GM23338 (cell line): ENCODE measurements at places on chromosomes 11 and 22.
A peak's percentile ranks its signal among the peaks of the same experiment; 100 is the strongest.

- peak; percentile 88 for DNase-seq
- H3K36me3 ChIP-seq, result no peaks in the 10 kb centered on the region
- peak overlapping the region; percentile 4; the same call in 1 of the 2 replicates for H3K27ac ChIP-seq
- H3K27me3 ChIP-seq, result peaks cover 32% of the 10 kb centered on the region
- H3K4me1 ChIP-seq, result peaks cover 67% of the 10 kb centered on the region
These were observed 6.0 kb downstream of the SYN3 start for GRCh38 chr22:33051960-33052839.

- no peaks in the 10 kb centered on the region for H3K36me3 ChIP-seq
- DNase-seq, result peak; percentile 43
- no peak overlapping the region for H3K4me3 ChIP-seq
- H3K27me3 ChIP-seq, result no peaks in the 10 kb centered on the region
- H3K4me1 ChIP-seq, result peaks cover 36% of the 10 kb centered on the region
These were observed 70.4 kb upstream of the MTMR2 start for GRCh38 chr11:95994329-95994728.

DNA sequence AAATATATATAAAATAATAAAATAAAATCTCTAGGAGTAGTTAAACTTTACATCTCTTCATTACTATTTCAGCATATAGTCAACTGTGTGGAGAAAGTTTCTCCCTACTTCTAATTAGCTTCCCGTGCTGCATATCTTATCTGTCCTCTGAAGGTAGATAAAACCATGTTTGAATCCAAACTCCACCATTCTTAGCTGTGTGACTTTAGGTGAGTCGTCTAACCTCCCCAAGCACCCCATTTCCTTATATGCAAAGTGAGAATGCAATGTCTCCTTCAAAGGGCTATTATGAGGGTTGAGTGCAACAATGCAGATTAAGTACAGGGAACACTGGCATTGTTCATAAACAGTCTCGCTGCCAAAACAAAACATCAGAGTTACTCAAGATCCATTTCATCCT lies 80.8 kb upstream of the DRD2 start:
- no peaks in the 10 kb centered on the region for H3K36me3 ChIP-seq
- H3K4me3 ChIP-seq, result no peak overlapping the region
- H3K4me1 ChIP-seq, result peaks cover 29% of the 10 kb centered on the region
- DNase-seq, result no peak
- no peak overlapping the region for H3K27ac ChIP-seq

DNA sequence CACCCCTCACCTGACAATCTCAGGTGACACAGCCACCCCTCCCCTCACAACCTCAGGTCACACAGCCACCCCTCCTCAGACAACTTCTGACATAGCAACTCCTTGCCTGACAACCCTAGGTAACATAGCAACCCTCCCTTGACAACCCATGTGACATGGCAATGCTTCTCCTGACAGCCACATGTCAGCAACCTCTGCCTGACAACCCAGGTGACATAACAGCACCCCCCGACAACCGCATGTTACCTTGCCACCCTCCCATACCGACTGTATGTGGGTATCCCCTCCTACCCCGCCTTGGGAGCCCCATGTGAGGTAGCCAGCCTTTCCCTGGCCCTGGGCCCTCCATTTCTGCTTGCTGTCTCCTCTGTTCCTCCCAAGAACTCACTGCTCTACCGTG lies 77.7 kb upstream of the B3GAT1 start:
- DNase-seq, result no peak
- no peaks in the 10 kb centered on the region for H3K4me1 ChIP-seq
- no peak overlapping the region for H3K4me3 ChIP-seq
- no peaks in the 10 kb centered on the region for H3K36me3 ChIP-seq
- no peaks in the 10 kb centered on the region for H3K27me3 ChIP-seq

- no peak overlapping the region for H3K4me3 ChIP-seq
- no peaks in the 10 kb centered on the region for H3K4me1 ChIP-seq
- no peaks in the 10 kb centered on the region for H3K27me3 ChIP-seq
- no peaks in the 10 kb centered on the region for H3K36me3 ChIP-seq
- no peak for DNase-seq
These were observed 20.7 kb downstream of the LINC01488 start for GRCh38 chr11:69501891-69502860.

DNA sequence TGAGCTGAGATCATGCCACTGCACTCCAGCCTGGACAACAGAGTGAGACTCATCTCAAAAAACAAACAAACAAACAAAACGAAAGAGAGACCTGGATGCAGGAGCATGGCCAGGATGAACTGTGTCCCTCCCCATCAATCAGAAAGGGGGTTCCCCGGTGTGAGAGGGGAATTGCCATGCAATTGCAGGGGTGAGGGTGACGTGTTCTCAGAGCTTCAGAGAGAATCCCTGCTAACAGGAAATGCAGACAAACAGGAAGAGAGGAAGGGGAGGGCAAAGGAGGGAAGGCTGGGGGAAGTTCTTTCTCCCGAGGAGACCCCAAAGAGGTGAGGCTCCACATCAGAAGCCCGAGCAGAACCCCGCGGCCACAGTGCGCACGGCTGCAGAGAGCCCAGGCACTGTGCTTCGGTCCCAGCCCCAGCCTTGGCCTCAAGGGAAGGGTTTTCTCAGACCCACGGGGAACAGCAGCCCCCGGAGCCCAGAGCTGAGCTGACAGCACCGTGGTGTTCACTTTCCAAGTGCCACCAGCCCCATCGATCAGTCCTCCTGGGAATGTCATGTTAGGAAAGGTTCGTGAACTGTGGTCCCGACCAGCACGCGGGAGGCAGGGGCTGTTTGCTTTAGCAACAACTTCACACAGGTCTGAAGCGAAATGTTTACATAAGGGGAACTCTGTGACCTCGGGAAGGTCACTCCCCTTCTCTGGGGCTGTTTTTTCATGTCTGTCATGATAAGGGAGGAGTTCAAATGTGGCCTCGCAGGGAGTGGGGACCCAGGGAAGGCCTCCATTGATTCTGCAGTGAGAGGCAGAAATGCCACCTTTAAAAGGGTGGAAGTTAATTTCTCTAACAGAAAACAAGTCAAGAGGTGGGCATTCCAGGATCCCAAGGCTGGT lies 108.0 kb upstream of the ANO1 start:
- no peak overlapping the region for H3K27ac ChIP-seq
- H3K4me1 ChIP-seq, result 0 out of 2 replicates have a peak, but pooled peaks cover 6% of the 10 kb centered on the region
- no peaks in the 10 kb centered on the region for H3K27me3 ChIP-seq
- peak; percentile 24 for DNase-seq
- H3K36me3 ChIP-seq, result no peaks in the 10 kb centered on the region

- H3K27ac ChIP-seq, result no peak overlapping the region
- peaks cover 17% of the 10 kb centered on the region for H3K36me3 ChIP-seq
- peak; percentile 41 for DNase-seq
- H3K27me3 ChIP-seq, result no peaks in the 10 kb centered on the region
- no peak overlapping the region for H3K4me3 ChIP-seq
- no peaks in the 10 kb centered on the region for H3K4me1 ChIP-seq
These were observed 4.7 kb downstream of the NXPE2 start for GRCh38 chr11:114683007-114683406.

GRCh38 chr11:60303661-60304060 lies 23.2 kb downstream of the MS4A4A start:
- H3K4me3 ChIP-seq, result no peak overlapping the region
- H3K27ac ChIP-seq, result no peak overlapping the region
- no peaks in the 10 kb centered on the region for H3K36me3 ChIP-seq
- H3K4me1 ChIP-seq, result no peaks in the 10 kb centered on the region
- no peaks in the 10 kb centered on the region for H3K27me3 ChIP-seq
- no peak for DNase-seq
